ENCODE measurements at places on chromosomes 5 and 9. TPM values are rescaled to one million over a fixed set of nuclear protein-coding genes. Genes with fewer than 3 reads are reported as not detected.

DNA sequence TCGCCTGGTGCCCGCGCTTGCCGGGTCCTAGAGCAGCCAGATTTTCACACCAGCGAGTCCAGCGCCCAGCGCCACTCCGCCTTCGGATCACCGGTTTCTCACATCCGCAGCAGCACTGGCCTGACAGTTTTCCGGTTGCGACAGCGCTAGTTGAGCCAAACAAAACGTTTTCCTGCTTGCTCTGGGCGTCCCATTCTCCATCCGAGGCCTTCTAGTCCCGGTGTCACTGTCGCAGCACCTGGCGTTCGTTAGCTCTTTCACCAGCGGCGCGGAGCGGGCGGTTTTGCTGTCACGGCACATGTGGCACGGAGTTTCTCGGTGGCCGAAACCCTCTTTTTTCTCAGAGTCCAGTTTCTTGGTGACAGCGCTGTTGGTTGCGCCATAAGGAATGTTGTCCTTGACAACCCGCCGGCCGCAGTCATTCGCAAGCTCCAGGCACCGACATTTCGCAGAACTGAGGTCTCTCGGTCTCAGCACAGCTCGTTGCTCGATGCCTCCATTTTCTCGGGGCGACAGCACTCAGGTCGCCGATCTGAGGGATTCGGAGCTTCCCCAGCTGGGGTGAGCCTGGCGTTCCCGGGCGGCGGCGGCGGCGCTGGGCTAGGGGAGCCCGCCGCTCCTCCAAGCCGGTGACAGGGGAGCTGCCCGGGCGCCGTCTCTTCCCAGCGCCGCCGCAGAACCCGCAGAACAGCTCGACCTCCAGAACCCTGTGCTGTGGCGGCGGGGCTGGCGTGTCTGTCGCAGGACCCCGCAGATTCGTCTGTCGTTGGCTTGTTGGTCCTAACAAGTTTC is 47.8 kb downstream of the ANXA2R start:
- DNase-seq, result peak; percentile 42

DNA sequence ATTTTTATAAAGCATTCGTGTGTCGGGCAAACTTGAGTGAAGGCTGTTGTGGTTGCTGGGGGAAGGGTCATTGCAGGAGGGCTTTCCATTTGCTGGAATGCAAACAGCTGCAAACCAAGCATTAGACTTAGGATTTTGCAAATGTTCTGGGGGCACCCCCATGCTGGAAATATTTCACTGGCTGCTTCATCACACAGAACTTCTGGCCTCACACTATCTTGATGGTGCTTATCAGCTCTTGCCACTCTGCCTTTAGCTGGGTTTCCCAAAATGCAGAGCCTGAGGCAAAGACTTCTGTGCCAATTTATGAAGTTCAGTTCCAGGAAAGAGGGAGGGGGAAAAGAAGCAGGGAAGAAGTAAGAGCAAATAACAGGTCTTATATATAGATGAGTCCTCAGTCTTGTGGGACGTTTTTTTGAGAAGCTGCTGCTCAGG is 8.6 kb upstream of the COL15A1 start:
- DNase-seq, result no peak

GRCh38 chr5:108634617-108635288 is 112.9 kb upstream of the FER start:
- DNase-seq, result no peak

DNA sequence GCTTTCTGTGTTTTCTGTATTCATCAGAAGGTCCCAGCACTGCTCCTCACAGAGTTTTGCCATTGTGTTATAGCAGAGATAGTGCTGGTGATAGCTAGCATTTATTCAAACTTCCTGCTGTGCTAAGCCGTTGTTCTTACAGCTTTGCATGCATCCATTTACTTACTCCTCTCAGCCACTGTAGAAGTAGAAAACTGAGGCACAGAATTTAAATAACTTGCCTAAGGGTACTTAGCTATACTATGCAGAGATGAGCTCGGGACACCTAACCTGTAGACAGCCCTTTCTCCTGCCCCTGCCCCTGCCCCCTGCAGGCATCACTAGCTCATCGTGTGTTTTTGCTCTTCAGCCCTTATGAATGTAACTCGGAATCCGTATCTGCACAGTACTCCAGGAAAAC is 227.6 kb downstream of the SAXO1 start:
- DNase-seq, result no peak

IFNK gene
- polyA plus RNA-seq, result not detected

- DNase-seq, result peak; percentile 92
These were observed 2.4 kb upstream of the VAV2 start for GRCh38 chr9:133994353-133995011.

DNA sequence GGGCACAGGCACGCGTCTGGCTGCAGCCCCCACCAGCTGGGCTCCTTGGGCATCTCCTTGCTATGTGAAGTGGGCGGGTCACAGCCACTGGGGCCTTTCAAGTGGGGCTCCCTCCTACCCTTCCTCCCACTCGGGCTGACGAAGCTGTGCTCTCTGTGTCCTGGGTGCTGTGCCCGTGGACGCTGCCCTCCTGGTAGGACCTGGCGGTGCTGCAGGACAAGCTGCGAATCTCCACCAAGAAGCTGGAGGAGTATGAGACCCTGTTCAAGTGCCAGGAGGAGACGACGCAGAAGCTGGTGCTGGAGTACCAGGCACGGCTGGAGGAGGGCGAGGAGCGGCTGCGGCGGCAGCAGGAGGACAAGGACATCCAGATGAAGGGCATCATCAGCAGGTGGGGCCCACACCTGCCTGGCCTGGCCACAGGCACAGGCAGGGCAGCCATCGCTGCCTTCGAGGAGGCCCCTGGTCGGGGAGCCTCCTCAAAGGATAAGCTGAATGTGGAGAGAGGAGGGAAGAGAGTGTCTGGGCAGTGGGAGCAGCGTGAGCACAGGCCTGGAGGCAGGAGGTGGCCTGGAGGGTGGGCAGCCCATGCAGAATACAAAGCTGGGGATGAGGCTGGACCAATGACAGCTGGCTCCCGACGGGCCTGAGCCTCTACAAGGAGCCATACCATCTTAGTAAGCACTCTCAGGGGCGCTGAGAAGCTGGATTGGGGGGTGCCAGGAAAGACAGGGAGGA is 124.7 kb downstream of the DAB2IP start:
- no peak for DNase-seq

- no peak for DNase-seq
These were observed 39.1 kb upstream of the UNC5A start for GRCh38 chr5:176771102-176771845.

- DNase-seq, result no peak
These were observed 53.7 kb upstream of the FAM120A start for GRCh38 chr9:93397661-93398373.
